ENCODE measurements at places on chromosomes 13 and 19.
A peak's percentile ranks its signal among the peaks of the same experiment; 100 is the strongest.

GRCh38 chr19:7426986-7427385 is 61.8 kb downstream of the PEX11G start:
- no peak for DNase-seq

DNA sequence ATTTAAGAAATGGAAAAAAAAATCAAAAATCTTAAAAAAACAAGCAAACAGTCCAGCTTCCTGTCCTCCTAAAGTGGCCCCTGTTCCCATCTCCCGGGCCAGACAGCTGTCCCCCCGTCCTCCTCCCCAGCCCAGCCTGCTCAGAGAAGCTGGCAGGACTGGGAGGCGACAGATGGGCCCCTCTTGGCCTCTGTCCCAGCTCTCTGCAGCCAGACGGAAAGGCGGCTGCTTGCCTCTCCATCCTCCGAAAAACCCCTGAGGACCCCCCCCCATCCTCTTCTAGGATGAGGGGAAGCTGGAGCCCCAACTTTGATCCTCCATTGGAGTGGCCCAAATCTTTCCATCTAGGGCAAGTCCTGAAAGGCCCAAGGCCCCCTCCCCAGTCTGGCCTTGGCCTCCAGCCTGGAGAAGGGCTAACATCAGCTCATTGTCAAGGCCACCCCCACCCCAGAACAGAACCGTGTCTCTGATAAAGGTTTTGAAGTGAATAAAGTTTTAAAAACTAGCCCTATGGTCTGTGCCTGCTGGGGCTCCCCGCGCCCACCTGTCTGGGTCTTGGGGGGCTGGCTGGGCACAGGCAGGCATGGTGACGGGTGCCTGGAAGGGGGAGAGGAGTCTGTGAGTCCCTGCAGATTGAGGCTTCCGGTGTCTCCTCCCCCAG is 3.8 kb downstream of the GADD45GIP1 start:
- DNase-seq, result no peak

- DNase-seq, result no peak
Observed at GRCh38 chr13:71797517-71797916, 69.5 kb downstream of the DACH1 start.

DNA sequence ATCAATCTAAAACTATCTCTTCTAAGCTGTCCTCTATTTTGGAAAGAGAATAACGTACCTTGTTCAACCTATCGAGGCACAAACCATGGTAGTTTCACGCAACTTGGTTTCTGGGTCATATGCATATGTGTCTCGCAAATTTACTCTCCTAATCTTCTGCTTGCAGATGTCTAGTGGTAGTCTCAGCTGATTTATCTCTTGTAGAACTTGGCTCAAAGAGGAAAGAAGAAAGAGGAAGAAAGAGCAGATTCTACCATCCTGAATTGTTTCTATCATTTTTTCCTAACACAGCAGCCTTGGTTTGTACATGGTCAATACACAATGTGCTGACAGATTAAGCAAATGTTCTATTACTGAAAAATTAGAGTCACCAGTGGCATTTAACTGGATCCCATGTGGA is 282.3 kb downstream of the SPRY2 start:
- no peak for DNase-seq

- no peak for DNase-seq
Observed at GRCh38 chr19:55441319-55441691, 1.8 kb downstream of the SHISA7 start.

GRCh38 chr19:35177377-35178274 is 23.1 kb downstream of the FXYD5 start:
- DNase-seq, result no peak

DNA sequence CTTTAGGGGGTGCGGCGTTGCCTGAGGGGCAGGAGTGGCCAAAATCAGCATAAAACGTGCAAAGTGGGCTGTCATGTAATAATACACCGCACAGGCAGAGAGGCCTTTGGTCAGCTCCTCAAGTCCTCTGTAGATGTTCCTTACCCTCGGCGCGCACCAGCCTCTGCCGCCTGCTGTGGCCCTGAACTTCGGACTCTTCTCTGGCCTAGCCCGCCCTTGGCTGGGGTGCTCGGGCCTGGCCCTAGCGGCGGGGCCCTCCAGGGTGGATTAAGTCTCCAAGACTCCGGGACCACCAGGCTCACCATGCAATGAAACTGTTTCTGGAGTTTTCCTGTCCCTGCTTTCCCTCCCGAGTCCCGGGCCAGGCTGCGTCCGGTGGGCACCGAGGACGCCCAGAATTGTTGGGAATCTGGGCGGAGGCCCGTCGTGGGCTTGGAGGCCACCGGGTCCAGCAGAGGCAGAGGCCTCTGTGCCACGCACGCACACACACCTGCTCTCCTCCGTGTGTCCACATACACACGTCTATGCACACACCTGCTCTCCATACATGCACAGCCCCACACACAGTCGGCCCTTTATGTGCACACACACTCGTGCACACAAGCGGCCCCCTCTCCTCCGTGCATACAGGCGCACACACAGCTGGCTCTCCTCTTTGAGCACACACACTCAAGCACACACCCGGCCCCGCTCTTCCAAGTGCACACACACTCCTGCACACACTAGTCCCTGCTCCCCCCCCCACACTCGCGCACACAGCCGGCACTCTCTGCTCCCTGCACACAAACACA is 1.5 kb upstream of the TFDP1 start:
- DNase-seq, result no peak

- no peak for DNase-seq
Observed at GRCh38 chr13:113322890-113323651, 26.0 kb downstream of the LAMP1 start.

DNA sequence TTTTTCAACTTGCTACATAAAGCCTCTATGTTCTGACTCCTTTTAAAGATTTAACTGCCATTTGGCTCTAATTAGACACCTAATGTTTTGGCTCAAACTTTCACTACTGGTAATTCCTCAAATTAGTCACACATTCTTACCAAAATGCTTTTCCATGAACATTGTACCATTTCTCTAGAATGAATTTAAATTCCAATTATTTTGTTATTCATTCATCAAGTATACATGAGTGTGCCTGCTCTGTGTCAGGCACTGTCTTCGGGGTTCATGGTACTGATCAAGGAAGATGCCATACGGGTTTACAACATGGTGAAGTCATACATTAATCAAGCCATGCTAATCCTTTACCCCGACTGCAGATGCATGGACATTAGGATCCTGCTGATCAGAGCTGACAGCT is 69.1 kb upstream of the POSTN start:
- DNase-seq, result no peak

GRCh38 chr19:15015946-15016542 is 33.2 kb upstream of the CASP14 start:
- DNase-seq, result no peak

DNA sequence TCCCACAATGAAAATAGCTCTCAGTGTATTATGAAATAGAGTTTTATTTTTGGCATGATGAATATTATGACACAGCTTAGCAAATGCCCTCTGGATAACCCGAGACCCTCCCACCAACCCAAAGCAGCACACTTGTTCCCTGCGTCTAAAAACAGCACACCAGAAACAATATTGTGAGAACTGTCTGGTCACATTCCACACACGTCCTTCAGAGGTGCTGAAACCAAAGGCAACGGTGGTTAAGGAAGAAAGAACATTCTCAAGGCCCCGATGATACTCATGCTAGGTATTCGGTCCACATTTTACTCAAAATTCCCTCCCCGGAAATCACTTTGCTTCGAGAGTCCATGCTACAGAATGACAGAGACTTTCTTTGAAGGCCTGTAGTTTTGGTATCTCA is 156.7 kb downstream of the SLC7A1 start:
- no peak for DNase-seq

- no peak for DNase-seq
Observed at GRCh38 chr19:17499648-17500446, 11.6 kb upstream of the PGLS start.

GRCh38 chr19:12788682-12789097 is 2.6 kb upstream of the JUNB start:
- DNase-seq, result peak; percentile 37

DNA sequence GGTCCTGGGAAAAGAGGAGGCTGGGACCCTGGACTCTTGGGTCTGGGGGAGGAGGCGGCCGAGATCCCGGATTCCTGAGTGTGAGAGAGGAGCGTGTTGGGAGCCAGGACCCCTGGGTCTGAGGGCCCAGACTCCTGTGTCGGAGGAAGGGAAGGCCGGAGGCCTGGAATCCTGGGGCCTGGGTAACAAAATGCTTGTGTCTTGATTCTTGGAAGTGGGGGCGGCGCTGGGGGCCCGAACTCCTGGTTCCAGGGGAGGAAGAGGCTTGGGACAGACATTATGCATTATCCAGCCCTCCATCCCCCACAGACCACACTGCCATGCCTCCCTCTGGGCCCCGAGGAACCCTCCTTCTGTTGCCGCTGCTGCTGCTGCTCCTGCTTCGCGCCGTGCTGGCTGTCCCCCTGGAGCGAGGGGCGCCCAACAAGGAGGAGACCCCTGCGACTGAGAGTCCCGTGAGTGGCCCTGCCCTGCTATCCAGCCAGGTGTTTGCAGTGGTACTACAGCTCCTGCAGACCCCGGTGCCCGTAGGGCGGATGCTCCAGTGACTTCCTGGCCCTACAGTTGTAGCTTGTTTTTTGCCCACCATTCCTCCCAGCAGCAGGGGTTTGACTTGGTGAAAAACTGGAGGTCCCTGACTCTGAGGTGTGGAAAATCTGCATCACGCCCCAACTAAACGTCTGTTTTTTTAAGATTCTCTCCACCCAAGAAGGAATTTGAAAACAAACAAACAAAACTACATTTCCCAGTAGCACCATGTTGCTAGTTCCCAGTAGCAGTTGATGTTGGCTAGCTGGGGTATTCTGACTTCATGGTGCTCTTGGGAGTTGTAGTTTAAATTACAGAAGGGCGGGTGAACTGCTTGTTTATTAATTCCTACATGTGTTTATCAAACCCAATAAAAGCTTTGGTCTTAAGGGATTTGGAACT is 630 bp downstream of the NUCB1 start:
- DNase-seq, result peak; percentile 34

GRCh38 chr13:48319531-48320398 is 16.2 kb downstream of the RB1 start:
- peak; percentile 28 for DNase-seq

DNA sequence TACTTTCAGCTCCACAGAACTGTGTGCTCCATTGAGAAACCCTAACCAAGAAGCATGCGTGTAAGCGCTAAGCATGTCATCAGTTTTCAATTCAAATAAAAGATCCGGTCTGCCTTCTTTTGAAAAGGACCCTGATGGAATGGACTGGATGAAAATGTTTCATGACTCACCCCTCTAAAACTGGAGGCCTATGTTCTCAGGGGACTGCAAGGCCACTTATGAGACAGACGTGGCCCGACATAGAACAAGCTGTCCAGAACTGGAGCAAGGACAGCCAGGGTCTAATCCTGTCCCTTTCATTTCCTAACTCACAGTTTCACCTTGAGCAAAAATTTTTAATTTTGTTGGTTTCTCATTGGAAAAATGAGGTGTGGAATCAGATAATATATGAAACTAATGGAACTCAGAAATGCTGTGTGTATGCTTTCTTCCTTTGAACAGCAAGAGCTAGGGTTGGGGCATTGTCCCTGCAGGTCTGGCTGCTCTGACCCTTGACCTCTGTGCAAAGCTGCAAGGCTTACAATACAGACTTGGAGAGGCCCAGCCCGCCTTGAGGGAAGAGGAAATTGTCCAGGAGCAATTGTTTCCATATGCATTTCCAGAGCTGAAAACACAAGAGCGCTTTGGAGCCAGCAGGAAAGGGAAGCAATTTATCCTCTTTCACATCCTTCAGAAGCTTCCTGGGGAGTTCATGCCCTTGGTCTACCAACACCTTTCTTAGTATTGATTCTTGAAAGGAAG is 553.4 kb upstream of the KLF12 start:
- DNase-seq, result no peak

GRCh38 chr13:46367617-46368327 is 19.3 kb downstream of the RUBCNL start:
- DNase-seq, result no peak

- no peak for DNase-seq
Observed at GRCh38 chr19:46471811-46472543, 614 bp upstream of the PNMA8A start.

GRCh38 chr13:102250448-102250847 is 151.4 kb downstream of the FGF14 start:
- DNase-seq, result no peak

DNA sequence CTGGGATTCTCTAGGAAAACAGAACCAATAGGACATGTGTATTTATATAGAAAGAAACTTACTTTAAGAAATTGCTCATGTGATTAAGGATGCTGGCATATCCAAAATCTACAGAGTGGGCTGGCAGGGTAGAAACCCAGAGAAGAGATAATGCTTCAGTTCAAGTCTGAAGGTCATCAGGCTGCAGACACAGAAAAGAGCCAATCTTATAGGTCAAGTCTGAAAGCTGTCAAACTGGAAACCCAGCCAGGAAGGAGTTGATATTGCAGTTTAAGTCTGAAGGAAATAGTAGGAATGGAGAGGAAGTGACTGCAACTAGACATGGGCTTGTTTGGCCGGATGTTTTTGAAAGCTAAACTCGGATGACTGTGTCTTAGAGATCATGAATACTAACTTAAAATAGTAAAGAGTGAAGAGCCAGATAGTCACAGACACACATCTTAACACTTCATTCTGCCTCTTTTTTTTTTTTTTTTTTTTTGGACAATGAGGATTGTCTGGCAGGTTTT is 125.3 kb upstream of the GPC6 start:
- no peak for DNase-seq

DNA sequence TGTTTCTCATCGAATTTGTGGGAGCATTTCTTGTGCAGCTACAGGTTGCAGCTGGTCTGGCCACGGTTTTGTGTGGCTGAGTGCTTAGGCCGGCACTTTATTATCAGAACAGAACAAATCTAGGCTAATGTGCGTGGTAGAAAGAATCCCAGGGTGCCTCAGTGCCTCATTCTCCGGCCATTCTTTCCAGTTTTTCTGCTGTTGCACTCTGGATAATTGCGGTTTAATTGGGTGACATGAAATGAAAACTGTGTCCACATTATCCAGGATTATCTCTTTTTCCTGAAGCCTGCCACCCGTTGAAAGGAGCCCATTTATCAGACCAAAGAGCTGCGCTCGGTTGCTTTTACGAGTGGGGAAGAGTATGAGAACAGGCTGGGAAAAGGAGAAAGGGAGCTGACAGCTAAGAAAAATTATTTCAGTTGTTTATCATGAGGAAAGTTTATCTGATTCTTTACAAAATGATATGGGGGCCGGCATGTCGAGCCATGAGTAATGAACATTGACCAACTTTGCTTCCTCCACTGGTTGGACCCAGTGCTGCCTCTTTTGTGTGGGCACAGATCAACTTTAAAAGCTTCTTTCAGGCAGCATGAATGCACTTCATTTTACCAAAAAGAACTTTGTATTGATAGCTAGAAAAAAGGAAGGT is 117.0 kb upstream of the SOX21 start:
- no peak for DNase-seq

DNA sequence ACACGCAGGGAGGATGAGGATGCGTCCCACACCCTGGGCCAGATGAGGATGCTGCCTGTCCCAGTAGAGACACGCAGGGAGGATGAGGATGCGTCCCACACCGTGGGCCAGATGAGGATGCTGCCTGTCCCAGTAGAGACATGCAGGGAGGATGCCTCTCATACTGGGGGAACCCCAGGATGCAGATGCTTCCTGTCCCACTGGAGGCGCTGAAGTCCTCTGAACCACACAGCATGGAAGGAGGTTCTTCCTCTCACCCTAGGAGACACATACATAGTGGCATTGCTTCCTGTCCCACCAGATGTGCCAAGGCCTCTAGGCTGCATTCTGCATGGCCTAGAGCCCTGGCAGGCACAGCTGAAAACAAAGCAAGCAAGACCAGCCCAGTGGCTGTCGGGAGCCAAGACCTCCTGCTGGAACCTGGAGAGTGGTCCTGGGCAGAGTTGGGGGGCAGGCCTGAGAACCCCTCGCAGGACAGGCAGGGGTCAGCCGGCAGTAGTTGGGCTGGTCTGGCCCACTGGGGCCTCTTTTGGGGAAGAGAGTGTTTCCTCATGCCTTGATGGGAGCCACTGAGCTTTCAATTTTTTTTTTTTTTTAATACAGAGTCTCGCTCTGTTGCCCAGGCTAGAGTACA is 4.3 kb downstream of the HPN start:
- DNase-seq, result peak; percentile 47

All from CD4-positive, alpha-beta T cell treated with Interleukin-17A for 4 hours (primary cell).